ENCODE measurements at places on chromosomes 12 and 14. TPM values are rescaled to one million over a fixed set of nuclear protein-coding genes. Genes with fewer than 3 reads are reported as not detected.

CCDC38 gene
- not detected for total RNA-seq

REP15 gene
- 7.2 TPM for total RNA-seq

KRT83 gene
- 0.22 TPM for total RNA-seq

SIX1 gene
- total RNA-seq = 2.2 TPM

ANO2 gene
- total RNA-seq = 0.78 TPM

BRI3BP gene
- total RNA-seq = 11.1 TPM

CAPZA3 gene
- not detected for total RNA-seq

DNA sequence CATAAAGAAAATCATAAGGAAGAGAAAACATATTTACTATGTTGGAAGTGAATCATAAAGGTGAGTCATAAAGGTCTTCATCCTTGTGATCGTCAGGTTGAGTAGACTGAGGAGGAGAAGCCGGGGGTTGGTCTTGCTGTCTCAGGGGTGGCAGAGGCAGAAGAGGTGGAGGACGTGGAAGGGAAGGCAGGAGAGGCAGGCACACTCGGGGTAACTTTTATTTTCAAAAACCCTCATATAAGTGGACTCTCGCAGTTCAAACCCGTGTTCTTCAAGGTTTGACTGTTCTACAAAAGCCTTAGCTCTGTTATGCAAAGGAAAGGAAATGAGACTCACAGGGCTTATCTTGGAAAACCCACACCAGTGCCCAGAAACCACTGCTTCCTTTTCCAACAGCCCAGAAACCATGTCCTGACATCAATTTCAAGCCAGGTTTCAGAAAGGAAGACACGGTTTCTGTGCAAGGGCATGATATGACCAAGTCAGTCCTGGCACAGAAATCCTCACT lies 14.0 kb downstream of the SMCO2 start:
- DNase-seq = no peak

- no peak for DNase-seq
These were observed 32.1 kb downstream of the BAZ1A start for GRCh38 chr14:34843011-34843554.

- DNase-seq = no peak
These were observed 32.8 kb downstream of the ARHGAP5 start for GRCh38 chr14:32109676-32110547.

DNA sequence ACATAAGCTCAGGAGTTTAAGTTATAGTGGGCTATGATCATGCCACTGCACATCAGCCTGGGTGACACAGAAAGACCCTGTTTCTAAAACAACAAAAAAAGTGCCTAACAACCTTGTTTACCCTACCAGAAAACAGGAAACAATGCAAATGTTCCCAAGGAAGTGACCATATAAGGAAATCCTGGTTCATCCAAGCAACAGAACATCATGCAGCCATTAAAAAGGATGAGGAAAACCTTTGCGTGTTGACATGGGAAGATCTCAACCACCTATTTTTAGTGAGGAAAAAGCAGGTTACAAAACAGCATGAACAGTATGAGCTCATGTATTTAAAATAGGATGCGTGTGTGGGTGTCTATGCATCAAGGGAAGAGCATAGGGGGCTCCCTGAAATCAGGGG lies 13.7 kb downstream of the HRK start:
- DNase-seq = no peak

DNA sequence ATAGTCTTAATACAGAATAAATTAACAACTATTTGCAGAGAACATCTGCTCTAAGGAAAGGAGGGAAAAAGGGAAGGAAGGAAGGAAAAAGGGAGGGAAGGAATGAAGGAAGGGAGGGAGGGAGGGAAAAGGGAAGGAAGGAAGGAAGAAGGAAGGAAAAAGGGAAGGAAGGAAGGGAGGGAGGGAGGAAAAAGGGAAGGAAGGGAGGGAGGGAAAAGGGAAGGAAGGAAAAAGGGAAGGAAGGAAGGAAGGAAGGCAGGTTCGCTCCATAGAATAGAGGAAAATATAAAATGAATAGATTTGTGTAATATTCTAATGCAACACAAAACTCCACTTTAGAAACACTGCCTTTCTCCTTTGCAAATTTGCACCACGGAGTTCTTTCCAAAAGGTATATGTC lies 16.6 kb downstream of the KICS2 start:
- no peak for DNase-seq

- peak; percentile 45 for DNase-seq
These were observed 161.6 kb upstream of the PWP1 start for GRCh38 chr12:107523775-107524535.

GRCh38 chr14:72054911-72055310 lies 122.7 kb downstream of the RGS6 start:
- no peak for DNase-seq

DNA sequence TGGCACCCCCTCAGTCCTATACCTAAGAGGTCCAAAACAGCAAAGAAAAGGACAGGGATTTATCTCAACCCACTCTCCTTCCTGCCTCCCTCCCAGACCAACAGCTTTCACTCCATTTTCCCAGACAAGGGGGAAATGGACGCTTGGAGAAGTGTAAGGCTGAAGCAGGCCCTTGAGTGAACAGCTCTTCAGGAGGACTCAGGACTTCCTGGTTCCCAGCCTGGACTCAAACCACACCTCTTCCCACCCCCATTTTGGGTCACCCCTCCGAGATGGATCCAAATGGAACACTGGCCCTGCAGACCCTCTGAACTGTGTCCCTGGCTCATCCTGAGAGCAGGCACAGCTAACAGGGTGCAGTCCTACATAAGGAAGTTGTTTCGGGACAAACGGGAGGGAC lies 2.7 kb downstream of the KMT2D start:
- DNase-seq = no peak

GRCh38 chr12:484096-484495 lies 24.4 kb downstream of the B4GALNT3 start:
- no peak for DNase-seq

- no peak for DNase-seq
These were observed 42.1 kb upstream of the STRN3 start for GRCh38 chr14:31068235-31068634.

- DNase-seq = no peak
These were observed 143.9 kb upstream of the FUT8 start for GRCh38 chr14:65268594-65268993.

- no peak for DNase-seq
These were observed 459.0 kb downstream of the DPF3 start for GRCh38 chr14:72434856-72435255.

GRCh38 chr12:24230061-24230701 lies 280.7 kb upstream of the SOX5 start:
- DNase-seq = no peak

- no peak for DNase-seq
These were observed 27.8 kb upstream of the DLK1 start for GRCh38 chr14:100698666-100699448.

DNA sequence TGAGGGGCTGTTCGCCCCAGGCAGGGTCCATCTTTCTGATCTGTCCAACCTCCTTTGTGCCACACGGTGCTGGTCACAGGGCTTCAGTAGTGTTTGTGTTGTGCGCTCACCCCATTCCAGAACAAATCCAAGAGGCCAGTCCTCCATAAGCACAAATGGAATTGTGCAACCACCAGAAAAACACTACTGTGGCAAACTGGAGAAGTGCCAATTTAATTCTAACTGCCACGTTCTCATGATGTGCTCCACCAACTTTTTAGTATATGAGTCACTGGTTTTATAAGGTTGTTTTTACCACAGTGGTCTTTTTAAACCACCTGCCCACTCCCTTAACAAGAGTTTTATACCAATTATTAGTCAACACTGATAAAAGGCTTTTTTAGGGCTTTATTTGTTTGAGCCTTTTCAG lies 380.2 kb downstream of the NAV3 start:
- peak; percentile 3 for DNase-seq

GRCh38 chr12:109554761-109555160 lies 18.5 kb downstream of the MMAB start:
- no peak for DNase-seq

- DNase-seq = no peak
These were observed 357.5 kb downstream of the FSCB start for GRCh38 chr14:44149597-44149996.

DNA sequence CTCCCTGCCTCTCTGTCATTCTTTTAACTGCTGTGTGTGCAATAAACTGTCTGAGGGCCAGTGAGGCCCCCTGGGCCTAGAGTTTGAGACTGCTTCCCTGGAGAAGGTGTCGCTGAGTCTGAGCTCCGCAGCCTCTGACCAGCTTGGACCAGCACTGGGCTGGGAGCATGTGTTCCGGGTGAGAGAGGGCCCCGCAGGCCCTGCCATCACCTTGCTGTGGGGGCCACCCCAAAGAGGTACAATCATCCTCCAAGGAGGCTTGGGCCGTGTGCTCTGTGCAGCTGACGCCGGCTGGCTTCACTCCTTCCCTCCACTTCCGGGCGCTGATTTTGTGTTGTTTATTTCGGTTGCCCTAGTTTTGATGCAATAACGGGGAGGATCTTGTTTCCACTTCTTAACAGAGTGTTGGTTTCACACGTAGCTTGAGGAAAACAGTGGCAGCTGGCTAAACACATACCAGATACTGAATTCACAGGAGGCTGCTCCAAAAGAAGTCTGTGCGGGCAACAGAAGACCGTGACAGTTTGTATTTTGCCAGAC lies 121.6 kb downstream of the TMEM132C start:
- DNase-seq = no peak

GRCh38 chr14:95235351-95235750 lies 78.0 kb upstream of the DICER1 start:
- no peak for DNase-seq

GRCh38 chr12:32264961-32265360 lies 134.4 kb upstream of the FGD4 start:
- DNase-seq = no peak

DNA sequence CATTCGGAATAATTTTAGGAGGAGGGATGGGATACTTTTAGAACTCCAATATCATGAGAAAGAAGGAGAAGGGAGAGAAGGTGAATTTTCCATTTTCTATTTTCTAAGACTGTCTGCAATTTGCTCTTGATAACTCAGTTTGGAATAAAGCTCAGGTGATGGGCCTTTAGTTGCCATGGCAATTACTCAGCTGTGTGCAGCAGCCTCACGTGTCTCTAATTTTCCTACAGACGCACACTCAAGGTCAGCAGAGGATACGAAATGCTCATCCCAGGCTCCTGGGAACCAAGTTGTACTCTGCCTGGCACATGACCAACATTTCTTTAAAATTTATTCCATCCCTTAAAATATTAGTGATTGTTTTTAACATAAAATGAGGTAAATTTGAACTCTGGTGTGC lies 76.7 kb downstream of the TTC8 start:
- DNase-seq = no peak

- peak; percentile 68 for DNase-seq
These were observed 1.2 kb downstream of the PELI2 start for GRCh38 chr14:56119201-56119981.
